ENCODE measurements at places on chromosomes 4 and X.

GRCh38 chr4:41744572-41745291, 3.8 kb downstream of the PHOX2B start:
- DNase-seq, result no peak

DNA sequence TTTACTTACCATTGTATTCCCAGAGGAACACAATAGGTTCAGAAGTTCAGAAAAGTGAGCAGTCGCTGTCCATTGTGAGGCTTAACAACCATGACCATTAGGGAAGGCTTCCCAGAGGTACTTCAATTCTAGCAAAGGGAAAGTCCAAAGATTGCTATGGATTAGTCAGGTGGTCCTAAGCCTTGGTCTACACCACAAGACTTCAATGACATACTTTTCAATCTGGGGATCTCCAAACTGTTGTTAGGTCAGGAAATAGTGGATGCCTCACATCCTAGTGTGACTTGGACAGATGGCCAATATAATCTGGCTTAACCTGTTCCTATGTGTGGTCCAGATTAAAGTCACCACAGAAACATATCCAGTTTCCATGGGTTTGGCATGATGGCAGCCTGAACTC, 118.0 kb downstream of the SPCS3 start:
- no peak for DNase-seq

DNA sequence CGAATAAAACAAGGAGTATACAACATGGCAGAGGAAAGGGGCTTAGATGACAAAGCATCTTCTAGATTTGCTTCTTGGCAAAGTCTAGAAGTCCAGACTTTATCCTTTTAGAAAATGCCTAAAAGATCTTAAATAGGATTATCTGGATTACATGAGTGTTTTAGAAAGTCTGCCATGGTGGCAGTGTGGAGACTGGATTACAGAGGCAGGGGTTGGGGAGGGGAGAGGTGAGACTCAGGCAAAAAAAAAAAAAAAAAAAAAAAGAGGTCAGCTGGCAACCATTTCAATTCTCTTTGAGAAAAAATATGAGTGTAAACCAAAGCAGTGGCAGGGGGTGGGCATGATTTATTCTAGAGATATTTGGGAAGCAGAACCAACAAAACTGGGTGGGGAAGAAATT, 17.4 kb downstream of the ZNF827 start:
- DNase-seq, result no peak

- DNase-seq, result peak; percentile 92
Observed at GRCh38 chrX:318068-318738, 393 bp downstream of the GTPBP6 start.

- no peak for DNase-seq
Observed at GRCh38 chr4:113316879-113317278, 267.4 kb downstream of the ANK2 start.

DNA sequence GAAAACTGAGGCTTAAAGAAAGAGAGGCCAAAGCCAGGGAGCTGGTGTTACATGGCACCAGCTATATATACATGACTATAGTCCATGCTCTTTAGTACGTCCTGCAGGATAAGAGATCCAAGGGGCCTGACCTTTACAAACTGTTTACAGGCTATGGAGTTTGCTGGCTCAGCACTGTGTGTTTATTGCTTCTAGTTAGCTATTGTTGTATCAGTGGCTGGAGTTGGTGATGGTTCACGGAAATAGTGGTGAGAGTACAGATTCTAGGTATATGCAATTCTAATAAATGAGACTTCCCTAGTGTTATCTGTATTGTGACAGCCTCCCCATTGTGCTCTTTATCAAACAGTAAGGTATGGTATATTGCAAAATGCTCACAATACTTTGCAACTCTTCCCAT, 46.5 kb downstream of the REPS2 start:
- no peak for DNase-seq

Measured in HTR-8/SVneo (cell line).